ENCODE measurements at places on chromosomes 6 and 20.
A peak's percentile ranks its signal among the peaks of the same experiment; 100 is the strongest.

- no peak for DNase-seq
These were observed 301.8 kb upstream of the ID4 start for GRCh38 chr6:19535351-19535750.

GRCh38 chr6:28864326-28864923, 59.4 kb downstream of the TRIM27 start:
- no peak for DNase-seq

DNA sequence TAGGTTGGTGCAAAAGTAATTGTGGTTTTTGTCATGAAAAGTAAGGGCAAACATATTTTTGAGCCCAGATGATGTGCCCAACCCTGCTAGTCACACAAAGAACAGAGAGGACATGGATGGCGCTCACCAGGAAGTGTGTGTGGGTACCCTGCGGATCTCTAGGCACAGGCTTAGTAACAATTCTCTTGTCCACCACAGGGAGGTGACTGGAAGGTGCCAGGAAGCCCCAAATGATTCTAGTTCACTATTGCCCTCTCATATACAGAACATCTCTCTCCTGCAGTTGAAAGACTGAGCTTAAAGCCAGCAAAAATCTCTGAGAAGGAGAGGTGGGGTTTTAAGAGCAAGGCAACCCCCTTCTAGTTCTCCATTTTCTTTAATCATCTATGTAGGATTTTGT, 272.1 kb upstream of the TAB2 start:
- DNase-seq = no peak

DNA sequence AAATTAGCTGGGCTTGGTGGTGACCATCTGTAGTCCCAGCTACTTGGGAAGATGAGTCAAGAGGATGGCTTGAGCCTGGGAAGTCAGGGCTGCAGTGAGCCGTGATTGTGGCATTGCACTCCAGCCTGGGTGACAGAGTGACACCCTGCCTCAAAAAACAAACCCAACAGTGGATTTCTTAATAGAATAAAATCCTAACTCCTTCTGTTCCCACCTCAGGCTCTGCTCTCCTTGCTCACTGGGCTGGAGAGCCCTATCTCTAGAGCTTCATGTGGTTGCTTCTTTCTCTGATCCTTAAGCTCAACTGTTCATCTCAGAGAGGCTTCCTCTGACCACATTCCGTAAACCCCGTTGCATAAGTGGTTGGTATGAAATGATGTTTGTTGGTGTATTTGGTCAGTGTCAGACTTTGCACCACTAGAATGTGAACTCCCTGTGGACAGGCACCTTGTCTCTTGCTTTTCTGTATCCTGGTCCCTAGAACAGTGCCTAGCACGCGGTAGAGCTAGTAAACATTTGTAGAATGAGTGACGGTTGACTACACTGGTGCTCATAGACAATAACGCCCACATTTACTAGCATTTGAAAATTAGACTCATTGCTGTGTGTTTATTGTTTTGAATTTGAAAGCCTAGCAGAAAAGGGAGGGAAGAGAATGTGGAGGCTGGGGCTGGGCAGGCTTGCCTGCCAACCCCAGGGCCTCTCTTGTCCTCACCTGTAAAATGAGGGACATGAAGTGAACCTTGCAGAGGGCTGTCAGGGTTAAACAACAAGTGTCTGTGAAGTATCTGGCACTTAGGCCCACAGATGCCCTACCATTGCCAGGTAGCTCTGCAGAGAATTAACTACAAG, 4.2 kb downstream of the MAPRE1 start:
- DNase-seq = no peak

DNA sequence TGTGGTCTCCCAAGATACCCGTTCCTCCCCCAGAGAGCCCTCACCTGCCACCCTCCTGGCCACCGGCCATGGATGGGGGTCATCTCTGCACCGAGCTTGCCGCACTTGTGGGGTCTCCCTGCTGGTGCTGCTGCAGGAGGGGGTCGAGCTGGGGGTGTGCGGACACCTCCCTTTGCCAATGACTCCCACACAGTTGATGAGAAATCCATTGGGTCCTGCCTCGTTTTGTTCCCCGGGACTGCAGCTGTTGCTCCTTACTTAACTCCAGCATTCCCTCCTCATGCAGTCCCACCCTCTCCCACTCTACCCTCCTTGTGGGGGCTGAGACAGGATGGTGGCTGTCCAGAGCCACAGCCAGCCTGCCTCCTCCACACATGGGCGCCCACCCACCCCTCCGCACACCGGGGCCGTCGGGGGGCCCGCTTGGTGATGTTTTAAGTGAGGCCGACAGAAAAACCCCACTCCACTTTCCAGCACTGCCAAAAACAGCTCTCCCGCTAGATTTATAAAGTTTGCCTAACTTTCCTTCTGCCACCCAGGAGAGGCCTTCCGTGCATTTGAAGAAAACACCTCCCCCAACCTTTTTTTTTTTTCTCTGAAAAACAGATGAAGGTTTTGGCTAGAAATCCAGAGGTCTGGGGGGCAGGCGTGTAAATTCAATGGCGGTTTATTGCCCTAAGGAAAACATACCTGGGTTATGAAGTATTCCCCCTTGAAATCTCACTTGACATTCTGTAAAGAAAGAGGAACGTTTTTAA, 53.5 kb upstream of the APCDD1L start:
- no peak for DNase-seq

GRCh38 chr6:162468326-162468725, 259.2 kb downstream of the PRKN start:
- no peak for DNase-seq

- peak; percentile 82 for DNase-seq
These were observed 15.5 kb downstream of the CCDC167 start for GRCh38 chr6:37483917-37484785.

DNA sequence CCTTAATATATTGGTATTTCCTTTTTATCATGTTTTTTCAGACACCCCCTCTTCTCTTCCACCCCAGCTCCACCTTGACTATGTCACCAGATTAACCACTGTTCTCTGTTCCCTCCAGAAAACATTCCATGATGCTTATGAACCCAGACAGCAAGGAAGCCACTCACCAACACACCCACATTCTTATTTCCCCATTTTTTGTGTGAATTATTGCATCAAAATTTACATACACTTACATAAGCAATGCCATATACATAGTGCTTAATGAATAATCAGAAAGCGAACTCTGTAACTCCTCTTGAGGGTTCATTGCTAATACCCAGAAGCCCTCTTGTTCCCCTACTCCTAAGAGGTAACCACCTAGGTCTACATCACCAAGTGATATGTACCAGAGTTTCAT, 182.3 kb upstream of the CDYL start:
- DNase-seq = no peak

DNA sequence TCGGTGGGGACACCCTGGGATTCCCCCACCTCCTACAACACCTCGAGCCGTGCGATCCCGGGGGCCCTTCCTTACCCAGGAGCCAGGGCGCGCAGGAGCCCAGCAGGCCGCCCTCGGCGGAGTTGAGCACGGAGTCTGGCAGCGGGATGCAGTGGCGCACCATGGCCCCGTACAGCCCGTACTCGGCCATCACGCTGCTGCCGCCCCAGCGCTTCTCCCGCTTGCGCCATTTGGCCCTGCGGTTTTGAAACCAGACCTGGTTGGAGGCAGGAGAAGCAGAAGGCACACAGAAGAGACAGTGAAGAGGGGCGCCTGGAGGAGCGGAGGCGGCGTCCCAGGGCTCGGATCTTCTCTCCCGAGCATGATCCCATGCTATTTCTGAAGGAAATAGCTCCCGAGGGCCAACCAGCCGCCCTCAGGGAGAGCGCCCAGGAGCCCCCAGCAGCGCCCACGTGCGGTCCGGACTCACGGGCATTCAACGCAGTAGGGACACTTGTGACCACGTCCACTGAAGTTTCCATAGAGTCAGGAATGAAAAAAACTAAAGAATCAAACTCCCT, 4.3 kb downstream of the VSX1 start:
- no peak for DNase-seq

DNA sequence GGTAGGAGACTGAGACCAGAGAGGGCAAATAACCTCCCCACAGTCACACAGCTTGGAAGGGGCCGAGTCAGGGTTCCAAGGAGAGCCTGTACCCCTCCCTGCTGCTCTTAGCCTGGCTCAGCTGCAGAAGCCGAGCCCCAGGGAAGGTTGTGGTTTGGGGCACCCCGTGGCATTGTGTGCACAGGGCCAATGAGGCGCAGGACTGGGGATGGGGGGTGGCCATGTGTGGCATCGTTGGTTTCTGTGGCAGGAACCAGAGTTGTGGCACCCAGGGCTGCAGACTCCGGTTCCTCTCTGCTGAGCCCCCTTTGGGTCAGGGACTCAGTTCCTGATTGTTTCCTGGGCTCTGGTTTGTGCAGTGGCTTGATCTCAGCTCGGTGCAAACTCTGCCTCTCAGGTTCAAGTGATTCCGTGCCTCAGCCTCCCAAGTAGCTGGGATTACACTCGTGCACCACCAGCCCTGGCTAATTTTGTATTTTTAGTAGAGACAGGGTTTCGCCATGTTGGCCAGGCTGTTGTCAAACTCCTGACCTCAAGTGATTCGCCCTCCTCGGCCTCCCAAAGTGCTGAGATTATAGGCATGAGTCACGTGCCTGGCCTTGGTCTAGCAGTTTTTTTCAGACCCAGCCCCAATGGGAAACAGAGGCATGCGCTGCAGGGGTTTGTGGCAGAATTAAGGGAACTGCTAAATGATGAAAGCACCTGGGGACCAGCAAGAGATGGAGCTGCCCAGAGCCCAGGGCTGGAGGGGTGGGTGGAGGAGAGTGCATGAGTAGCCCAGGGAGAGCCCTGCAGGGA, 221.0 kb upstream of the SULF2 start:
- no peak for DNase-seq

DNA sequence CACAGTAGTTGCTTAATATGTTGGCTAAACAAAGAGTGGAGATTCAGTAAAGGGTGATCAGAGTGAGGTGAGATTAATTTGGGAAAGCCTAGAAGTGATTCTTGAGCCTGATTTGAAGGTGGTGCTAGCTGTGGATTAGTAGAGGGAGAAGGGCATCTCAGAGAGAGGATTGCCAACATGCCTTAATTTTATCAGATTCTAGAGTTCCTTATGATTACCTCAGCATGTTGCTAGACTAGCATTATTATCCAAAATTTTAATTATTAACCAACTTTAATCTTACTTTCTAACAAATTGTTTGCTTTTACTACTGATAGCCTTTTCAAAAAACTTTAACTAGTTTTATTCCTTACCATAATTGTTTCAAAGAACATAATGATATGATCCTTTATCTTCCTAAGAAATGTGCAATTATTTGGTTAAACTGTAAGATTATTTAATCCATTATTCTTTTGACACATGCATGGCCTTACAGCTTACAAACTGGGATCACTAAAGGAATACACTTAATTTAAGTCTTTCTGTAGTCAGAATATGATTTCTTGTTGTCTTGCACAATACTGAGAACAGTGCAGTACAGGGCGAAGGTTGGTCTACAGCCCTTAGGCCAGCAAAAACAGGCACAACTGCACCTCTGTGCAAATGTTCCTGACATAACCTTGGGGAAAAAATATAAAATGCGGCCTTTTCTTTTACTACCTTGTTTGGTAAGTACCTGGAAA, 88.9 kb downstream of the SLC16A10 start:
- no peak for DNase-seq

DNA sequence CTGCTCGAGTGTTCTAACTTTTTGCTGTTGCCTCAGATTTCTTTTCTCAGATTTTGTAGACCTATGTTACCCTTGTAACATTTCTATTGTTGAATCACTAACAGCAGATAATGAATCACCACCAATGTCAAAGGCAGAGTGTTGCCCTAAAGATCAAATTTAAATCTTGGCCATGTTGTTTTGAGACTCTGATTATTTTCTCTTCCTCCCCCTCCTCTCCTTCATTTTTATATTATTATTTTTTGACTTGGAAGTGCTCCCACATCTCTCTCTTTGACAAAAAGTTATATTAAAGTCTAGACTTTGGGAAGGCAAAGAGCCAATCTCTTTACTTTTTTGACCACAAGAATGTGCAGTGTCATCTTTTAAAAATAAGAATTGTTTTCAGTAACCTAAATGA, 422.7 kb downstream of the NKAIN2 start:
- DNase-seq = no peak

DNA sequence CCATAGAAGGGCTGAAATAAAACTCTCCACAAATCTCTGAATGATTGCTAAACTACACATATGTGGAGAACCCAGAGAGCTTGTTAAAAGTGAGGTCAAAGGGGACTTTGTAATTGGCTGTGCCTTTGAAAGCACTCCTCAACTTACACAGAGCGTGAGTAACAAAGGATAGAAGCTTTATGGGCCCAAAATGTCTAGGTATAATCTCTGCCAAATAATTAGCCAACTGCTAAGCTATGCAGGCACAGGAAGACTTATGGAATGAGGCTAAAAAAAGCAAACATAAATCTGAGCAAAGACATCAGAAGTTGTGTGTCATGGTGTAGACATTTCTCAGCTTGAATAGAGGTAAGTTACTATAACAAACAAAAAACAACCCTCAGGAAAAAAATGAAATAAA, 23.3 kb upstream of the UST start:
- DNase-seq = no peak

DNA sequence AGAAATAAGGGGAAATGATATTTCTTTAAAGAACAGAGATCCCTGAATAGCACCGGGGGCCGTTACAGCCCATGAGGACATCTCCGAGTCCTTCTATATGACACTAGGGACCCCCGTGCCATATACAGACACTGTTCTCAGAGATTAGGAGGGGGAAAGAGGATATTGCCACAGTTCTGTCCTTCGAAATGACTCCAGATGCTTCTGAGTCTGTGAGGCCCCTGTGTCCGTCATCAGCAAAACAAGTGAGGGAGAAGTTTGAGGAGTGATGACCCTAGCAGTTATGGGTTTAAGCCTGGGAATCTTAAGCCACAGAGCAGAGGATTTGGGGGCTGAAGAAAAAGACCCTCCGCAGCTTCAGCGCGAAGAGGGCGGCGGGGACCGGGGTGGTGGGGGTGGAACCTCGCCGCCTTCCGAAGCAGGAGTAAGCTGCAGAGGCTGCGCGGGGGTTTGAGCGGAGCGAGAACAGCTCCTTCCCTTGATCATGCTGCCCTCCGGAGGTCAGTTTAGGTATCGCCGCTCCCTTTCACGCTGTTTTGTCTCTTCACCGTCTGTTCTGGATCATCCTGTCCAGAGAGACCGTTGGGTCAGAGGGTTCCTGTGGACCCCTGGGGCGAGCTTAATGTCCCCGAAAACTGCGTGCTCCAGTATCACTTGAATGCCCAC, 23.6 kb downstream of the VPS52 start:
- DNase-seq = peak; percentile 93

DNA sequence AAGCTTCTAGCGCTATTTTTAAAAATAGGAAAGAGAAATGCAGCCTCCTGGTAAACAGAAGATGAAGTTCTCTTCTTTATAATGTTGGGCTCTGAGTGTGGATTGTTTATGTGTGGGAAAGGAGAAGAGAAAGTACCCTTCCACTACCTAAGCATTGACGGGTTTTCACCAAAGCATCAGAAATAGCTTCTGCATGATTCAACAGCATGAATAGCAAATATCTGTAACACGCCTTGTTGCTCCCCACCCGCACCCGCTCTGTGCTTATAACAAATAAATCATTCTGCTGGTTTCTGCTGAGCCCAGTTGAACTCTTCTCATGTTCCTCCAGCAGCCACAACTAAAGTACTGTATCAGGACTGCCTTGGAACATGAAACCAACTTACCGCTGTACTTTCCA, 20.7 kb downstream of the TXLNB start:
- no peak for DNase-seq

Measured in erythroblast (primary cell).